ENCODE measurements at places on chromosomes 11 and 22.

GRCh38 chr11:106466521-106467080 is 389.1 kb downstream of the AASDHPPT start:
- DNase-seq: no peak

DNA sequence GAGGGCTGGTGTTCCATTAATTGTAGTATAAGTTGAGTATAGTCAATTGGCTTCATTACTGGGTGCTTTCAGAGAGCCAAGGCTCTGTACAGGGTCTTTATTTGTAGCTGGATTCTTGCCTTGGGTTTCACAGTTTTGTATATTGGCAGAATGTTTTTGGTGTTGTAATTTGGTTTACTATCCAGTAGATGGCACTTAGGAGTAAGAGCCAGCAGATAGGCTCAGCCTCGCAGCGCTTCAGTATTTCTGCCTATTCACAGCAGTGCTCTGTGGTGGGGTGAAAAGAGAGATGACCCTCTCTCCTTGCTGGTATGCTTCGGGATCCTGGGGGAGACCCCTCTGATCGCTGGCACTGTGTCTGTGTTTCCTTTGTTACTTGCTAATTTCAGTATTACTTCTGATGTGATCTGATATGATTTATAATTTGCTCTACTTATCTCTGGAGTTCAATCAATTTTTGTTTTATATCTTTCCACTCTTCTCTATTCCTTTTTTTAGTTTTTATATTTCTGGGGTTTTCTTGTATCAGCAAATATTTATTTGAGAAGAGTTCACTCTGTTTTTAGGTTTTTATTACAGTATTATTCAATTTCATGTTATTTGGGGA is 52.2 kb downstream of the ANO5 start:
- peak; percentile 21 for DNase-seq

DNA sequence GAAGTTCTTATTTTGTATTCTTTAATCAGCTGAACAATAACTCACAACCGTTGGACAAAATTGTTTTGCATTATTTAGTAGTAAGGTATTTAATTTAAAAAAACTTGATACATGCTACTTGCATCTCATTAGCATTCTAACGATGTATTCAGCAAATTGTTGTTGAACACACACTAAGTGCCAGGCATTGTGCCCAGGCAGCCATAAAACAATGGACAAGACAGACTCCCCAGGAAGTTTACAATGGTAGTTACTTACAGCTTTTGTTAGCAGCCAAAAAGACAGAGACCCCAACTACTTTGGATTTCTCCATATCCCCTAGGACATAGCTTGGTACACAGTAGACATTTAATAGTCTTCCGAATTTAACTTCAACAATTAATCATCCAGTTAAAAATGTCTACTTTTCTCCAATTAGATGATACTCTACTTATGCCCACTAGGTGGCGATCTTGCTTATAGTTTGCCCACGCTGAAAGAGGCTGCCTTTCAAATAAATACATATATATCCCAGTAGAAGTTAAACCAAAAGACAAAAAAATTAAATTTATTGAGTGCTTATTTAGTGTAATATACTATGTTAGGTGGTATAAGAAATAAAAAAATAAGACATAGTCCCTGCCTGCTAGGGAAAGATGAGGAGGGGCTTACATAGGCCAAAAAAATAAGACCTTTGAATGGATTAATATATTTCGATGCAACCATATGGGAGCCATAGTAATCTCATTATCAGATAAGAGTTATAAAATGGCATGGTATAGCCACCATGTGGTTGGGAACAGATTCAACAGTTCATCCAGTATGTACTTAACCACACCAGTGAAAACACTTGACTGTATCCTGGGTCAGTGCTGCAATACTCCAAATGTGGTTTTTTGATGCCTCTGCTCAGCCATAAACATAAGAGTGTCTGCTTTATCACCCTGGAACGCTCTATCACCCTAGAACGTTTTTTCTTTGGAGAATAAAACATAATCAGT is 2.0 kb upstream of the FJX1 start:
- DNase-seq: no peak

GRCh38 chr11:45048313-45048841 is 97.7 kb upstream of the TP53I11 start:
- no peak for DNase-seq

DNA sequence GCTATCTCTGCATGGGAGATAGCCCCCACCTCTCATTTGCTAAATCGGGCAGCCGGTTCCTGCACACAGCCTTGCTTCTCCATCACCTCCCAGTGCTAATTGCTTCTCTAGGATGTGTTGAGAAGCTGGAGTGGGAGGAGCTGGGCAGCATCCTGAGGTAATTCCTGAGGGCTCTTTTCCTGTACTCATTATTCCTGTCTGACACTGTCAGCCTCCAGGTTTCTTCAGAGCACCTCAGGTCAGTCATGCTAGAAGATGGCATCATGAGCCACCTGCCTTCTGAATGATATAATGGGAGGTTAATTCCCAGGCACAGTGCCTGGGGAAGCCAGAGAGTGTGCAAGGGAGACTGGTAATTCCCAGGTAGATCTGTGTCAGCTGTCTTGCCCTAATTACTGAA is 133.0 kb downstream of the RAB38 start:
- DNase-seq: no peak

DNA sequence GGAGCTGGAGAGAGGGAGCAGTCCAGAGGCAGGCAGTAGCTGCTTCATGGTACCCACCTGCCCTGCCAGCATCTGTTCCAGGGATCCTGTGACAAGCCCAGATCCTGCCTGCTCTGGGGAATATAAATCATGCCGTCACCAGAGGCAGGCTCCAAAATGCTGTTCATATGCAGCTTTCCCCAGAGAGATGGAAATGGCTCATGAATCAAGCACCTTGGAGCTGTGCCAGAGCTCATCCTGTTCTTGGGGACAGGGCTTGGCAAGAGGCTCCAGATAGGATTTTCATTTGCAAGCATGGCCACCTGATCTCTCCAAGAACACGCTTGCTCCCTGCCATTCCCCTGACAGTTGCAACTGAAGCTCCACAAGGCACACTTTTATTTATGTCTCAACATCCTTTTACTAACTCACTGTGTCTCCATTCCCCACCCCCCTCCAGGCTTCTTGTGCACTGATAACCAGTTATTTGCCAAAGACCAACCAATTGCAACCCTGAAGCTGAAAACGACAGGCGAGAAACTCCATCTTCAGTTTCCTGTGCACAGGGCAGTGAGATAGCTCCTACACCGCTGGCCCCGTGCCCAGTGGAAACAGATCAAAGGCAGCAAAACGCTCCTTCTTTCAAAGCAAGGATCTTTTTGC is 115.8 kb upstream of the PITPNB start:
- peak; percentile 82 for DNase-seq

GRCh38 chr22:17810570-17811116 is 36.4 kb upstream of the BID start:
- no peak for DNase-seq
